ENCODE measurements at places on chromosomes 5 and 9. TPM values are rescaled to one million over a fixed set of nuclear protein-coding genes. Genes with fewer than 3 reads are reported as not detected.

SLC4A9 gene
- not detected for total RNA-seq

DCTN3 gene
- 128 TPM for total RNA-seq

CDC20B gene
- not detected for total RNA-seq

DNA sequence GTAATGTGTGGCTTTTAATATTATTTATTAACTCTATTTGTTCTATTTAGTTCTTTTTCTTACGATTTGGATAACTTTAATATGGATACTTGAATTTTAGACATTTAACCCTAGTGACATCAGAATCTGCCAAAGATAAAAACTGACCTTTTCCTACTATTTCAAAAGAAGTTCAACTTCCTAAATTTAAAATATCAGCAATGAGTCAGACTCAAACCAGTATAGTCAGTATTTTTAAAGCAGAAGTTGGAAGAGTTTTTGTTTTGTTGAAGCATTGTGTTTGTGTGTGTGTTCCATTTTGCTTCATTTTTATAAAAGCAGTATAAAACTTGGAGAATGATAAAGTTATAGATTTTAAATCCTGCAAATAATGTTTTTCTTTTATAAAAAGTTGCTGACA lies 251.8 kb upstream of the RASA1 start:
- DNase-seq, result no peak

DNA sequence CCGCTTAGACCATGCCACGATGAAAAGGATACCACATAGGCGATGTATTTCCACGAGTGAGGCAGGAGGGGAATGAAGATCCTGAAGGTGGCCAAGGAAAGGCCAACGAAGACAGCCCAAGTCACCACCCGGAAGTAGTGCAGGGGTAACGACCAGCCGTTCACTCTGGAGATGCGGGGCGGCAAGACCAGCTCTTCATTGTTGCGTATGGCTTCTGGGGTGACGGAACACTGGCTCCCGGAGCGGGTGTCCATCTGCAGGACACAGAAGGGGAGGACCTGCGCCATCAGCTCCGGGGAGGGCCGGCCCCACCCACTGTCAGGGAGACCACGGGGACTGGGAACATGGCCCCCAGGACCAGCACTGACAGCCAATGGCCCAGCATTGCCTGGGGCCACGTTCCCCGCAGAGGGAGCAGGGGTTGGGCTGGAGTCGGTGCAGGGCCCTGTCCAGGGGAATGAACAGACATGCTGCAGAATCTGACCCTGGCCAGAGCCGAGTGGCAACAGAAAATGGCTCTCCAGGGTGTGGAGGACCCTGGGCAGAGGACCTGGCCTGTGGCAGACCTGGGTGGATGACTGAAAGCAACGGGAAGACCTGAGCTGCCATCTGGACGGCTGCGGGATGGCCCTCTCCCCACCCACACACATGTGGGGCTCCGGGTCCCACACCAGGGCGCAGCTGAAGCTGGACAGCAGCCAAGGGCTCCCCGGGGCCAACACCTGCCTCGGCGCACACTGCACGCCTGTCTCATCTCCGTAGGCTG lies 17.7 kb downstream of the ZDHHC11B start:
- DNase-seq, result no peak

DNA sequence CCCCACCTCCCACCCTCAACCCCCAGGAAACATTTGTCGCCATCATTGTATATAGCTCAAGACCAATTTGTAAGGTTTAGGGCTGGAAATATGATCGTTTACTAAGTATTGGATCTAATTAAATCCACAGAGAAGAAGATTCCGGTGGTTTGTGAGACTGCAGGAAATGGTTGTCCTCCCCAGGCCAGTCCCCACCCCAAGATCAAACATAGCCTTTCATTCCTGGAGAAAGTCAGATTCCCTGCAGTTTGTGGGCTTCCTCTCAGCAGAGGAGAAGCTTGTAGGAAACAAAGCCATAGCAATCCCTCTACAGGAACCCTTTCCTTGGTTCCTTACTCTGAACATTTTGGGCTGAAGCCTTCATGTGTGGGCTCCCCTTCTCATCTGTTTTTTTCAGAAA lies 79.2 kb upstream of the TBCA start:
- no peak for DNase-seq

Data from right cardiac atrium (tissue), 5 donors.